ENCODE measurements at places on chromosomes 7 and 10.

DNA sequence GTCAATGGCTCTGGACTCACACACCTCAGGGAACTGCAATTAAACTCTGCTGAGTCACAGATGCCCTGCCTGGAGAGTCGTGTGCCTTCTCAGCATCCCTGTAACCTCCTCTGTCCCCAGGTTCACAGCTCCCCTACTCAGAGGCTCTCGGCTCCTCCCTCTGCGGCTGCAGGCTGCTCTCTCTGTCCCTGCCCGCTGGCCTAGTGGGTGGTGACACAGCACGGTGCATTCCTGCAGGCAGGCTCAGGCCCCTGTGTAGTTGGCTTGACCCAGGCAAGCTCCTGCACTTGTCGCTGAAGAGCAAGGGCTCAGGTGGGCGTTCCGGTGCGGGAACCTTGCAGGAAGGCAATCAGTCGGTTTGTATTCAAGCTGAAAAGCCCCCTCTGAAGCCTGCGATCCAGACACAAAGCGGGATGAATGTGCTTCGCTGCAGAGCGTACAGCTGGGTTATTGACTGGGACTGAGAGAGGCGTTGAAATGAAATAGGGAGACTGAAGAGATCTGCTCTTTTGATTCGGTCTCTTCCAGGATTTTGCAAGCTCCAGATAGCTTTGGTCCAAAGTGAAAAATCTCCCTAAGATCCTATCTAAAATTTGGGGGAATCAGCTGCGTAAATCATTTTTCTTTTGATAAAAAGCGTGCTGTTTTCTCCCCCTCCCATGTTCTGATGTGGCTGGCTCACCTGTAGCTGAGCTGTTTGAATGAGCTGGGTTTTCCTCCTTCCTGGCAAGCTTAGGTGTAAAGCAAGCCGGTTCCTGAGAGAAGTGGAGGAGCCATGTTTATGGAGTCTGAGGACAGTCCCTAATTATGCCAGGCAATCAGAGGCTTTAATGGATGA lies 208.7 kb upstream of the PHYHIPL start:
- peaks cover 14% of the 10 kb centered on the region for H3K4me1 ChIP-seq
- peak; percentile 77 for DNase-seq
- H3K4me3 ChIP-seq: no peak overlapping the region
- H3K27me3 ChIP-seq: peaks cover 18% of the 10 kb centered on the region
- H3K36me3 ChIP-seq: no peaks in the 10 kb centered on the region

DNA sequence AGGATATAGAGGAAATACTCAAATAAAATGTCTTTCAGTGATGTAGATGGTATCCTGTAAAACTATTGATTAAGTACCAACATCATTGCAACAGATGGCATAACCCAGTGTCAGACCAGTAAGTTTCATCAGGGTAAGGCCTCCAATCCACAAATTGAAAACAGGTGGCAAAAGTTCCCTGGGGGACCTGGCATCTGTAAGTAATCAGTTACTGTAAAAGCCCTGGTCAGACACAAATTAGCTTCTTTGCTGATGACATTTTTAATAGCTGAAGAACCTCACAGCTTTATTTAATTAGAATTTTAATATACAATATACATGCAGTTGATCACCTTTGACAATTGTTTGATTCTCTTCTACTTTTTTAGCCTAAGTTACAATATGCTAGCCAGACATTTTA lies 152.5 kb downstream of the PLXDC2 start:
- H3K4me3 ChIP-seq: no peak overlapping the region
- no peaks in the 10 kb centered on the region for H3K27me3 ChIP-seq
- no peak for DNase-seq
- peaks cover 14% of the 10 kb centered on the region for H3K4me1 ChIP-seq
- H3K27ac ChIP-seq: no peak overlapping the region

DNA sequence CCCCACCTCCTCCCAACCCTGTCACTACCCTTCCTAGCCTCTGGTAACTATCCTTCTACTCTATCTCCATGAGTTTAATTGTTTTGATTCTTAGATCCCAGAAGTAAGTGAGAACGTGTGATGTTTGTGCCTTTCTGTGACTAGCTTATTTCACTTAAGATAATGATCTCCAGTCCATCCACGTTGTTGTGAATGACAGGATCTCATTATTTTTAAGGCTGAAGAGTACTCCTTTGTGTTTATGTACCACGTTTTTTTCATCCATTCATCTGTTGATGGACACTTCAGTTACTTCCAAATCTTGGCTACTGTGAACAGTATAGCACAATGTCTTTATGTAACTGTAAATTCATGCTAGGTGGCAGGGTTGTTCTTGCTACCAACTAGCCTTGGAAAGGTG lies 461.6 kb downstream of the PLXDC2 start:
- no peaks in the 10 kb centered on the region for H3K27me3 ChIP-seq
- DNase-seq: no peak
- H3K36me3 ChIP-seq: no peaks in the 10 kb centered on the region
- no peaks in the 10 kb centered on the region for H3K4me1 ChIP-seq

DNA sequence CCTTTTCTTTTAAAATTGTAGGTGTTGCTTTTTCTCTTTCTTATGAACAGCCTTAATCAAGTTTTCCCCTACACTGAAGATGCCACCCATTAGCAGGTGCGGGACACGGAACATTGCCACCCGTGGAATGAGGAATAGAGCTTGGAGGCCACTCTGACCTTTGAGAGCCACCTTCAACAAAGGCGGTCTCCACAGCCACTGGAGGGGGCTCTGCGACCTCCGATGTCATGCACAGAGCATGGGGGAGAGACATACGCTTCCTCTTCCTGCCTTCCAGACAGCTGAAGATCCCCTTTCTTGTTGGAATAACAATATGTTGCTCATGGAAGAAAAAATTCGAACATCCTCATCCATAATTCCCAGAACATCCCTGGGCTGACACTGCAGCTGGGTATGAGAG lies 39.1 kb downstream of the ADARB2 start:
- H3K4me3 ChIP-seq: no peak overlapping the region
- peaks cover 2% of the 10 kb centered on the region for H3K27me3 ChIP-seq
- H3K4me1 ChIP-seq: no peaks in the 10 kb centered on the region
- DNase-seq: no peak
- no peaks in the 10 kb centered on the region for H3K36me3 ChIP-seq

GRCh38 chr7:143410521-143411004 lies 1.9 kb upstream of the EPHA1 start:
- DNase-seq: peak; percentile 53
- H3K36me3 ChIP-seq: no peaks in the 10 kb centered on the region
- no peak overlapping the region for H3K27ac ChIP-seq
- no peaks in the 10 kb centered on the region for H3K27me3 ChIP-seq

DNA sequence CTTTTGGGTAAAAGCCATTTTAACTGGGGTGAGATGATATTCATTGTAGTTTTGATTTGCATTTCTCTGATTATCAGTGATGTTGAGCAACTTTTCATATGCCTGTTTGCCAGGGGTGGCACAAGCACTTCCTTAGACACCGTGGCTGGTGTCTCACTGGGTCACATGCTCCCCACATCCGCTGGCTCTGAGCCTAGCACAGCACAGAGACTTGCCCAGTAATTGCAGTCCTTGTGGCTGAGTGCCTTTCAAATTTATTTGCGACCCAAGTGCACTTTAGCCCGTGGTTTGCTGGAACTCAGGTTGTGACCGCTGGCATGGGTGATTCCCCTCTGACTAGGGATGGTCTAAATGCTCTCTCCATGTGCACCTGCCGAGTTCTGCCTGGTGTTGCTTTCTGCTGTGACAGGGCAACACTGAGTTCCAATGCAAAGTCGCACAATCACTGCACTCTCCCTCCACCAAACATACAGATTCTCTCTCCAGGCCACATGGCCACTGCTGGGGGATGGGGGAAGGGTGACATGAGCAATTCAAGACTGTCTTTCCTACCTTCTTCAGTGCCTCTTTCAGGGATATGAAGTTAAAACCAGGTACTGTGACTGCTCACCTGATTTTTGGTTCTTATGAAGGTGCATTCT lies 66.5 kb downstream of the ZNF277 start:
- no peaks in the 10 kb centered on the region for H3K27me3 ChIP-seq
- no peak overlapping the region for H3K4me3 ChIP-seq
- peaks cover 3% of the 10 kb centered on the region for H3K4me1 ChIP-seq
- H3K27ac ChIP-seq: no peak overlapping the region
- DNase-seq: no peak

Data from H1 (cell line).